ENCODE measurements at places on chromosomes 11 and 22.

DNA sequence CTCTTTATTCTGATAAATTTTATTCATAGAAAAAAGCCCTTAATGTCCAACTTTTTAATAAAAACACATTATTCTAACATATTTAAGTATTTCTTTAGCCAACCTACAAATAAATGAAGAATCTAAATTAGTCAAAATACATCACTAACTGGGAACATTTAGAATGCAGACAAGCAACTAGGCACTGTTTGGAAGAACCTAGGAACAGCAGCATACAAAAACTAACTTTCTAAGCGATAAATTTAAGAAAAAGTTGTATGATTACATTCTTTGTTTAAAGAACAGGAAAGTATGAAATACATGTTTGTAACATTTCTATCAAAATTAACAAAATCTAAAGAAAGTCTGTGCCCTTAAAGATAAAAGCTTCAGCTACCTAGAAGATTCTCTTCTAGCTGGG is 35.3 kb downstream of the PI4KA start:
- DNase-seq, result no peak

DNA sequence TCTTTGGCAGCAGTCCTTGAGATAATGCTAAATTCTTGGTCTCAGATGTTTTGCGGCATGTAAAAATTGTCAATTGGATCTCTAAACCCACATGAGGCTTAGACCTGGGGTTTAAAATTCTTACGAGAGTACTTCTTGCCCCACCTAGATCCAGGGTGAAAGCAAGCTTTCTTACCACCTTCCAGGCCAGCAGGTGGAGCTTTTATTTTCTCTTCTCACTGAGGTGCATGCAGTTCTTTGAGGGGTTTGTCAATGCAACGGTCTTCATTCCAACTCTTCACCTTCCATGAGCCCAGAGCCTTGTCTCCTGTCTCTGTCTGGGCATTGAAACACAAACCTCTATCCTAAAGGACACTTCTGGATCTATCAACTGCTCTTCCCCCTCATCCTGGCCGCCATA is 154.1 kb downstream of the MYO18B start:
- no peak for DNase-seq

DNA sequence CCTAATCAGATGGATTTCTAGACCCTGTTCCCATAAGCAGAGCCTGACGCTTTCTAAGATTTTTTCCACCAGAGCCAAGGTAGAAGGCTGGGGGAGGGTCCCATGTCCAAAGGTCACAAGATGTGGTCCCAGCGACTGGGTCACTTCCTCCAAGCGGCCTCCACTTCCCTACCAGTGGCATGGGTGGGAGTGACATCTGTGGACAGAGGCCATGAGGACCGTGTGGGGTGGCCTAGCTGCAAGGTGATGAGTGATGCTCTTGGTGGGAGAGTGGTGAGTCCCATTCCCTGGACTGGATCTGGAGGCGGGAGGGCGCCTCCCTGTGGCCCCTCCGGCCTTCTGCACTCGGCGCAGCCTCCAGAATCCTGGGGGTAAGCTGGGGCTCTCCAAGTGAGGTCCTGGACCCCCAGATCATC is 32.4 kb upstream of the PRR5 start:
- no peak for DNase-seq

- no peak for DNase-seq
Measured at GRCh38 chr11:72630104-72630852, 43.9 kb downstream of the PDE2A start.

DNA sequence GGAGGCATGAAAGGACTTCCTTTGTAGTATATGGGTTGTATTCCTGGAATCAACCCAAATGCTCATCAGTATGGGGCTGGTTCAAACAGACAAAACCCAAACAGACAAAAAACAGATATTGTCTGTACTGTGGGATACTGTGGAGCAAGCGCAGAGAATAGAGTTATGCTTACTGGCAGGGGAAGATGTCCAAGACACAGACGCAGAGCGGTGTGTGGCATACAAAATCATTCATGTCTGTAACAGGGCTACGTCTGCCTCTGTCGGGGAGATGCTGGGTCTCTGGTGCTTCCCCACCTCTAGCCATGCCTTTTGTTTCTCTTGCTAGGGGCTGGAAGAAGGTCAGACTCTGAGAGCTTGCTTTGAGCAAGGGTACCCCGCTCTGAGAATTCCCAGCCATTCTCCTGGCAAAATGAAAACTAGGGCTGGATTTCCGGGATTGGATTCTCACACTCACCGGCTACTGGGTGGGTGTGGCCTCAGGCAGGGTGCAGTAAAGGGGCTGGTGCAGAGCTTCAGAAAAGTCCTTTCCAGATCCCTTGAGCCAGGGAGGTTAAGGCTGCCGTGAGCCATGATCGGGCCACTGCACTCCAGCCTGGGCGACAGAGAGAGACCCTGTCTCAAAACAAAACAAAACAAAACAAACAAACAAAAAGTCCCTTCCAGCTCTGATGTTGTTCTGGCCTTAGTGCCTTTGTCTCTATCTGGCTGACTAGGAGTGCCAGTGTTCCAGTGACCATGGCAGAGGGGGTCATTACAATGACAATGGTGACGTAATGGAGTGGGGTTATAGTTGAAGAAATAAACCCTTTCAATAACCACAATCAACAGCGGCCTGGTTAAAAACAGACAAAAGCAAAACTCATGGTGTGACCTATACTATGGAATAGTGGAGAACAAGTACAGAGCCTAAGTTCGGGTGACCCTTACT is 2.9 kb upstream of the ABCC8 start:
- no peak for DNase-seq

GRCh38 chr22:49325531-49326395 is 501.9 kb downstream of the BRD1 start:
- DNase-seq, result no peak

GRCh38 chr11:44798607-44798972 is 71.8 kb downstream of the TSPAN18 start:
- DNase-seq, result no peak

DNA sequence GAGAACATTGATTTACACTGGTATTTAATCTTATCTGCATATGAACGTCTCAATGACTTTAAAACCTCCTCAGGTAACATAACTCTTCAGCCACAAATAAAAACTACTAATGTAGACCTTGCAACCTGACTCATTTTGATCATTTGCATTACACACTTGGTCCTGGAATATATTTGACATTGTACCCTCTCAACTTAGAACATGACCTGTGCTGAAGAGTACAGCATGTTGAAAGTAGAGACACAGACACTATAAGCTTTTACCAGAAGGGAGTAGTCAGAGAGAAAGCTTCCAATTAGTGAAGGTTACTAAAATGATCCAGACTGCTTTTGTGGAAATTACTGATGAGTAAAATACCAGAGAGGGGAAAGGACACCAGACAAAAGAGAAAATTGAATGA is 390.6 kb upstream of the ANO3 start:
- DNase-seq, result no peak

Data from activated CD4-positive, alpha-beta T cell treated with anti-CD3 and anti-CD28 coated beads for 36 hours (primary cell).